Activated CD4-positive, alpha-beta T cell treated with anti-CD3 and anti-CD28 coated beads for 24 hours (primary cell): ENCODE measurements at places on chromosomes 2 and 18.

GRCh38 chr2:39622860-39623259 lies 42.9 kb upstream of the TMEM178A start:
- no peak for DNase-seq

DNA sequence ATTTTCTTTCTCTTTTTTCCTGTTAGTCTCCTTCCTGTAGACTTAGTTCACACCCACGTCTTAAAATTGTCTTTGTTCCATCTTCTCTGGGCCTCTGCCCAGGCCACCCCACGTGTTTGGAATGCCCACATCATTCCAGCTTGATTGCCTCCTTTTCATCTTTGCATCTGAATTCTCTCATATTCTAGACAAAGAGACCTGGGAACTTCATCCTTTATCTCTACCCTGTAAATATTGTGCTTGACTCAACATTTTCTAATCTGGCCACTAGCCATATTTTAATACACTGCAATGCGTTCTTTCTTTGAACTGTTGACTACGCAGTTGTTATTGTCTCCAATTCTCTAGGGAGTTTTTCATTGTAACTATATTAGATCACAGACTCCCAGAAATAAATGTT lies 187.5 kb upstream of the NRXN1 start:
- no peak for DNase-seq

GRCh38 chr2:229888031-229888430 lies 33.8 kb downstream of the TRIP12 start:
- DNase-seq: no peak

GRCh38 chr2:134244587-134244986 lies 9.3 kb upstream of the MGAT5 start:
- DNase-seq: no peak

DNA sequence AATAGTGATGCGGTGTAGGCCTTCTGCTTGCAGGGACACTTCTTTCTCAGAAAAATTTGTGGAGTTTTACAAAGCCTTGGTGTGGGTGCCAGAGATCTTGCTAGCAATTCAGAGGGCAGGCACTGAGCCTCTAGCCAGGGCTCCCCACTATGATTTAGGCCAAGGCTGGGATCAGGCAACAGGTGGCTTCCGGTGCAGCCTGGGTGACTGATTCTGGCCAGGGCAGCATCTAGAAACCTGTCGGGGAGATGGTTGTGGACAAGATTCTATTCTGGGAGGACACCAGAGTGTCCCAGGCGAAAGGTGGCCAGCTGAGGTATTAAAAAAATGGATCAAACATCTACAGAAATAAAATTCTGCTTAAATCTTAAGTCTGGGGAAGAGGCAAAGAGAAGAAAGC lies 21.5 kb upstream of the TNP1 start:
- DNase-seq: no peak

GRCh38 chr2:12589802-12590320 lies 126.9 kb upstream of the TRIB2 start:
- DNase-seq: no peak

DNA sequence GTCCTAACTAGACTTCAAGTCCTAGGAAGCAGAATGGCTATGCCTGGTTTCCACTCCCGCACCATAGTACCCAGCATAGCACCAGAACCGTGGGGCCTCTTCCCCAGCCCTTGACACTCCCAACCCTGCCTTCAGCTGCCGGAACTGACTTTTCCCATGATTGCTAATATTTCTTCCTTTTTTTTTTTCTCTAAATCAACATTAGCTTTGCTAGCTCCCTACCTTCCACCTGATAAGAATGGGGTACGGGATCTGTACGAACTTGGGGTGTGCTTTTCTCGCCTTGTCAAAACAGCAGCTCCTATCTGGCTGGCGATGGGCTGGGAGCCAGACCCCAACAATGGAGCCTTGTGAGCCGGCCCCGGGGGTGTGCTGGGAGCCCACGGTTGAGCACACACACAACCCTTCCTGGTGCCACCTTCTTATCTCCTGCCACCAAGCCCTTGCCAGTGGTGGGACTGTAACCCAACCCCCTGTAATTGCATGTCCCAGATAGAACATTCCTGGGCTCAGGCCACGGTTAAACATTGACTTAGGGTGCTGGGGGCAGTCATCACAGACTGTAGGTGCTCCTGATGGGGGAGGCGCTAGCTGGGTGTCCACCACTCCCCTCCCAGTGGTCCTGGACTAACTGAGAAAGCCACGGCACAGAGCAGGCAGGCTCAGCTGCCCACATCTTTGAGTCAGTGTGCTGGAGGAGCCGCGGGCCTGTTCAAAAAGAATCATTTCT lies 213.0 kb upstream of the HAAO start:
- no peak for DNase-seq

GRCh38 chr18:12595571-12596255 lies 62.2 kb downstream of the SPIRE1 start:
- no peak for DNase-seq
